A549 treated with CORT108297 at 1 μM for 4 hours (cell line): ENCODE measurements at places on chromosomes 7 and 10. TPM values are rescaled to one million over a fixed set of nuclear protein-coding genes. Genes with fewer than 3 reads are reported as not detected.

The OGDH gene
- 25.1 to 32.4 TPM (median 30.1 TPM) in 5 replicates for total RNA-seq

The MSMB gene
- not detected in 5 replicates for total RNA-seq

The CCL26 gene
- total RNA-seq: 8.2 to 11.2 TPM (median 8.8 TPM) in 5 replicates

The C7orf57 gene
- total RNA-seq: 0.14 to 0.57 TPM (median 0.21 TPM) in 5 replicates

The PNLIP gene
- not detected in 5 replicates for total RNA-seq

The PNLIPRP2 gene
- 0.11 TPM in 1 of 5 replicates, not detected in the others for total RNA-seq

The SUN3 gene
- total RNA-seq: 0.15 to 0.16 TPM in 2 of 5 replicates, not detected in the others

The HMX2 gene
- 0.08 to 0.14 TPM (median 0.11 TPM) in 4 of 5 replicates, not detected in the other for total RNA-seq

The CALN1 gene
- total RNA-seq: 0.20 TPM in 1 of 5 replicates, not detected in the others

The TNPO3 gene
- 40.1 to 45.6 TPM (median 42.4 TPM) in 5 replicates for total RNA-seq

The SLC13A1 gene
- total RNA-seq: not detected in 5 replicates

The CPED1 gene
- 0.08 to 0.15 TPM in 2 of 5 replicates, not detected in the others for total RNA-seq

The TMEM168 gene
- 7.0 to 12.5 TPM (median 8.5 TPM) in 5 replicates for total RNA-seq

The GNAT3 gene
- total RNA-seq: not detected in 5 replicates

The COL17A1 gene
- total RNA-seq: 1.6 to 2.7 TPM (median 2.2 TPM) in 5 replicates
